MCF 10A (cell line): ENCODE measurements at places on chromosomes 12 and 14. TPM values are rescaled to one million over a fixed set of nuclear protein-coding genes. Genes with fewer than 3 reads are reported as not detected.

Gene PRPH
- total RNA-seq = 1.4 and 2.7 TPM in 2 replicates

Gene ADCY6
- total RNA-seq = 21.9 and 33.2 TPM in 2 replicates

Gene HCAR3
- total RNA-seq = not detected in 2 replicates

Gene CLEC7A
- total RNA-seq = not detected in 2 replicates

Gene HHIPL1
- total RNA-seq = 0.10 TPM in 1 of 2 replicates, not detected in the other

Gene GPHN
- 26.8 and 33.0 TPM in 2 replicates for total RNA-seq

Gene SDR9C7
- total RNA-seq = not detected in 2 replicates

Gene TAS2R31
- total RNA-seq = 1.9 and 2.0 TPM in 2 replicates

Gene TMEM229B
- total RNA-seq = 0.17 and 0.37 TPM in 2 replicates

Gene AKAP3
- total RNA-seq = 0.54 and 1.1 TPM in 2 replicates

Gene KCNH3
- not detected in 2 replicates for total RNA-seq

Gene VDR
- 22.3 and 23.4 TPM in 2 replicates for total RNA-seq

Gene KRT81
- total RNA-seq = 2,023 and 2,244 TPM in 2 replicates

Gene NELL2
- total RNA-seq = not detected in 2 replicates

Gene NUAK1
- total RNA-seq = 2.6 and 3.4 TPM in 2 replicates

Gene LRRC23
- total RNA-seq = 7.5 and 9.1 TPM in 2 replicates

Gene RBP5
- not detected in 2 replicates for total RNA-seq

Gene ATP2A2
- total RNA-seq = 272 and 308 TPM in 2 replicates

Gene PARPBP
- 11.9 and 15.1 TPM in 2 replicates for total RNA-seq

Gene IL22
- not detected in 2 replicates for total RNA-seq

Gene CCDC198
- total RNA-seq = not detected in 2 replicates

Gene RFX4
- total RNA-seq = not detected in 2 replicates

Gene OTOGL
- not detected in 2 replicates for total RNA-seq

Gene NEK9
- total RNA-seq = 112 and 113 TPM in 2 replicates
